ENCODE measurements at places on chromosomes 5 and 9. TPM values are rescaled to one million over a fixed set of nuclear protein-coding genes. Genes with fewer than 3 reads are reported as not detected.

GRCh38 chr5:17785774-17786173, 151.5 kb downstream of the TAF11L14 start:
- DNase-seq = no peak

DNA sequence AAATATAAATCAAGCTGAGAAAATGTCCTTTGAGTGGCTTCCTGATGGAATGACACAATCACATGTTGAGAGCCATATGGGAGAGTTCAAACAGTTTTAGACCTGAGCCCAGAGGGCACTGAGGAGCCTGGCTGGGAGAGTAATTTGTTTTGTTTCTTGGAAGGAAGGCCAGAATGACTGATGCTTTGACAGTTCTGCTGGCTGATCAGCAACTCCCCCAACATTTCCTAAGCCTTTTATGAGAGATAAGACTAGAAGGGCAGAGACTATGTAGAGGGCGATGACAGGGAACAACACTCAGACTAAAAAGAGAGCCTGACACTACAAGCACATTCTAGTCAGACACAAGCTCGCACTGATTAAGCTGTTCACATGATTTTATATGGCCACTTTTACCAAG, 169.2 kb downstream of the COX7C start:
- DNase-seq = no peak

GRCh38 chr9:121261107-121261460, 6.9 kb upstream of the GSN start:
- DNase-seq = peak; percentile 46

DNA sequence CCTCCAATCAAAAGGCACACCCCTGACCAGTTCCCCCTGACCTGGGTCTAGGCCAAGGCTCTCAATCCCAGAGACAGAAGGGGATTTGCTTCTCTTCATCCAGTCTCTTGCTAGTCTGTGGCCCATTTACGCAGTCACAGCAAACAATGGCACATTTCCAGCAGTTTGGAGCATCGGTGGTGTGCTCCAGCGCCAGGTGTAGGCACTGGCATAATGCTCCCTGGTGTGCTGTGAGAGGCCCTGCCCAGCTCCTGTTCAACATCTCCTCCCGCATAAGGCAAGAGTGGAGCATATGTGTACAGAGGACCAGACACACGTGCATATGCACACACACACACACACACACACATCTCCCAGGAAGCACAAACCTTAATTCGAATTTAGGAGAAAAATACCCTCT, 79.5 kb upstream of the ERCC6L2 start:
- no peak for DNase-seq

GRCh38 chr9:129863059-129863690, 27.9 kb downstream of the USP20 start:
- no peak for DNase-seq

DNA sequence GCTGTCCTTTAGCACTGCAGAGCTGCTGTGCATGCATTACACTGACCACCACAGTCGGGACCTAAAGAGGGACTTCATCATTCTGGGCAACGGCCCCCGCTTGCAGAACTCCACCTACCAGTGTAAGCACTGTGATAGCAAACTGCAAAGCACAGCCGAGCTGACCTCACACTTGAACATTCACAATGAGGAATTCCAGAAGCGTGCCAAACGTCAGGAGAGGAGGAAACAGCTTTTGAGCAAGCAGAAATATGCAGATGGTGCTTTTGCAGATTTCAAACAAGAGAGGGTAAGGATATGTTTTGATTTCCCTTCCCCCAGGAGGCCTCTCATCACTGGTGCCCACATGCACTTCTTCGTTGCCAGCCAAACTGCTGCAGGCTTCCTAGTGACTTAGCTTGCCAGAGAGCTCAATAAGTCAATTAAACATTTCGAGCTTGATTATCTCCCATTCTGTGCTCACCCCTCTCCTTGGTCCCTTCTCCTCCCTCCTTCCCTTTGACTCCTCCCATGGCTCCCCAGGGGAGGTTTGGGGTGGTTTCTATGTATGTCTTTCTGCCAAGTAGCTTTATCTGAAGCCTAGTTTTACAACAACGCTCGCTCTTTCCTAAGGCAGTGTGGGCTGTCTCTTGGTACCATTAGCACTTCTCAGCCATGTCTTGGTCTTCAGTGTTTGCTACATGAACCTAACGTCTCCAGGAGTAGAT, 66.7 kb downstream of the ZNF462 start:
- no peak for DNase-seq

- DNase-seq = no peak
Observed at GRCh38 chr5:82799361-82800077, 277.7 kb downstream of the TMEM167A start.

DNA sequence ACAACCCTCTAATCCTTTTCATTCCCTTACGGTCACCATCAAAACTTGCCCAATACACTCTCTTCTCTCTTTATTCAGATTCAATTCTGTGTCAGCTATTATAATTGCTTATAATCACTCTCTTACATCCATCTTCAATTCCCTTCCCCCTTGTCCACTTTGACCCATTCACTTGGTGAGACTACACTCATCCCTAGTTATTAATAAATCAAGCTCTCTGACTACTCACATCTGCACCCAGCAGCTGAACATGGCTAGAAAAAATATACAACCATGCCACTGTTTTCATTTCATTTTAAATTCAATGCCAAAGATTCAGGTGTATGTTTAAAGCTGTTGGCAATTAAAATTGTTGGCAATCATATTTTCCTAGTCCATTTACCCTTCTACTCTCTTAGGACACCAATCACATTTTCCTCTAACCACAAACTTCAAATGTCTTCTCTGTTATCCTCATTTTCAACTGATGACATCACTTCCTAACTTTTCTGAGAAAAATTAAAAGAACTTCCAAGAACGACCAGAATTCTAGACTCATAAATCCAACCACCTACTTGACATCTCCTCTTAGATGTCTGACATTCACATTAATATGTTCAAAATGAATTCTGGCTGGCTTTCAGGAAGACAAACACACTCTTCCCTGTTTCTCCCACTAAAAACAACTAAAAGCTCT, 5.5 kb downstream of the C5orf15 start:
- no peak for DNase-seq

GRCh38 chr9:131656356-131657036, 83.4 kb downstream of the RAPGEF1 start:
- no peak for DNase-seq

DNA sequence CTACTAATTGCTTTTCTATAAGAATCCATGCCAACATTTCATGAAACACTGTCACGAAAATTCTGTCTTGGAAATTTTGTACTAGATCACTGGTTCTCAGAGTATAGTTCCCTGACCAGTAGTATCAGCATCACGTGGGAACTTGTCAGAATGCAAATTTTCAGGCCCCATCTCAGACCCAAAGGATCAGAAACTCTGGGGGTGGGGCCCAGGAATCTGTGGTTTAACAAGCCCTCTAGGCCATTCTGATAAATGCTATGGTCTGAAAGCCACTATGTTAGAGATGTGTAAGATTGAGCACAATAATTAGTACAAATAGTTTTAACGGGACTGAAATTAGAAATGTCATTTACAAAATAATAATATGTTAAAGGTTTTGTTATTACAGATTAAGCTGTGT, 615.7 kb upstream of the ARRDC3 start:
- no peak for DNase-seq

DNA sequence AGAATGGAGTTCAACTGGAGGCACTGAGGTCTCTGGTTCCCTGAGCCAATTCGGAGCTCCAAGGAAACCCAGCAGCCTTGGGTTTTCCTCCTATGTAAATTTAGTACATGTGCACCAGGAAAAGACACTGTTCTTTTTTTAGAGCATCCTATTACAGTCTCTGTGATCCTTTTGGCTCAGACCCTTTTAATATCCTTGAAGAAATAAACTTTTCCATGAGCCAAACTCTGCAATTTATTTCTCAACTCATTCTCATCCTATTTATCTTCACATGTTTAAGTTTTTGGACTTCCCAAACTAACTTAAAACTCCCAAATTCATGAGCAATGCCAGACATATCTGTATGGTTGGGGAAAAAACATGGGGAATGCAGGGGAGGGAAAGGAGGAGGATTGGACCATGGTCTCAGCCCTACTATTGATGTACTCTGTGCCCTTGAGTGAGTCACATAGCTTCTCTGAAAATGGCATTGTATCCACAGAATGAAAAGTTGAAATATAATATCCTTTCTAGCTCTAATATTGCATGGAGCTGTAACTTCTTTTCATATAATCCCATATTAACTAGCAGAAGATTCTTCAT, 76.6 kb downstream of the PAPPA start:
- peak; percentile 7 for DNase-seq

DNA sequence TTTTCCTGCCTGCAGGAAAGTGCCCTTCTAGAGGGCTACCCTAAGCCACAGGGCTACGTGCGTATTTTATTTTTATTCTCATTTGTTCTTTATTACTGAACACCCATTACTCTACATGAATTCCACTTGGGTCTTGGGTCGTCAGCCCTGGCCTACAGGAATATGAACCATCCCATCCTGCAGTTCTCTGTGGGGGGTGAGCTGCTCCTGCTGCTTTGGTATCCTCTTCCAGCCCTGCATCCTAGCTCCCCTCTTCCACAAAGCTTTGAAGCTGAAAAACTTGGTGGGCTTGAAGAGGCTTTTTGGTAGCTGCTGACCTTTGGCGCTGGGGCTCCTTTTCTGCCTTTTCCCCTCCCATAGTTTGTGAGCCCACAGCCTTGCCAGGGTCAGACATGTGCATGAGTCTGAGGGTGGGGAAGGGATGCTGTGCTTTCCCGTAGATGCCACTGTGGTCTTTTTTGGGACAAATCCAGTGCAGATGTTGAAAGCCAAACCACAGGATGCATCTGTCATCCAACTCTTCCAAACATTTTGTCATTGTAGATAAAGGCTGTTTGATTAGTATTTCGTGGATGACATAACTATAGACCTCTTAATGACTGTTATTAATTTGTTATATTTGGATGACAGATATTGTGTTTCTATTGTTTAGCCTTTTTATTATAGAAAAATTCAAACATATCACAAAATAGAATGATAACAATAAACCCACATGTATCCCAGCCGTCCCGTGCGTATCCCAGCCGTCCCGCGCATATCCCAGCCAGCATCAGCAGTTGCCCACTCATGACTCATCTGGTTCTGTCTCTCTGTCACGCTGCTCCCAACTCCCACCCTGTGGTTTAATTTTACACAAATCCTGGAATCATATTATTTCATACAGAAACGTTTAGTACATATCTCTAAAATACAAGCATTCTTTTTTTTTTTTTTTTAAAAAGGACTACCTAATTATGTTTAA, 43.9 kb downstream of the SLC46A2 start:
- DNase-seq = no peak

- no peak for DNase-seq
Observed at GRCh38 chr9:4237748-4238511, 61.9 kb downstream of the GLIS3 start.

GRCh38 chr5:7823594-7823993, 27.3 kb downstream of the CFAP90 start:
- DNase-seq = no peak

GRCh38 chr5:38162625-38163024, 95.7 kb upstream of the EGFLAM start:
- no peak for DNase-seq

DNA sequence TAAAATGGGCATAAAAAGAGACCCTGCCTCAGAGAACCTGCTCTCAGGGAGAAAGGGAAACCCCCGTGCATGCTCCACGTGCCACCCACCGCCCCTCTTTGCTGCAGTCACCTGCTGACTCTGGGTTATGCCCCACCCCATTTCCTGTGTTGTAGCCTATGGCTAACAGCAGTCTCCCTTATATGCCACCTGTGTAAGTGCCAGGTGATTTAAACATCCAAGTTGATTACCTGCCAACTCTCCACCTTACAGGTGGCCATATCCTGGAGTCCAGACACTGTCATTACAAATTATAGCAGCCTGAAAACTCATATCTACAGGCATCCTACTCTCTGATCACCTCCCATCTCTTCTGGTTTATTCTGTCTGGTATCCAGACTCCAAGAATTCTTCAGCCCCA, 242.6 kb downstream of the HSPA4 start:
- DNase-seq = no peak

DNA sequence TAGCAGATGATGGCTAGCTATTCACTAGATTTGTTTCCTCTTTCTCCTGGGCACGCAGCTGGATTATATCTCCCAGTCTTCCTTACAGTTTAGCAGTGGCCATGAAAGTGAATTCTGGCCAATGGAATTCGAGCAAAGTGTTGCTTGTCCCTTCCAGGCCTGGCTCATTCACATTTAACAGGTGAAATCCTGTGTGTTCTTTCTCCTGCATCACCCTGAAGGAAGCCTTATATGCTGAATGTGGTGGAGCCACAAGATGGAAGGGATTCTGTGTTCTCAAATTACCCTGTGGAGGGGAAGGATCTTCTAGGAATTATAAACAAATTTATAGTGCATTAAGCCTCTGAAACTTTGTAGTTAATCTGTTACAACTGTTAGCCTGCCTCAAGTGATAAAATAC, 8.2 kb upstream of the ELOVL7 start:
- no peak for DNase-seq

GRCh38 chr9:137447722-137448601, 6.8 kb upstream of the ENTPD8 start:
- DNase-seq = no peak

DNA sequence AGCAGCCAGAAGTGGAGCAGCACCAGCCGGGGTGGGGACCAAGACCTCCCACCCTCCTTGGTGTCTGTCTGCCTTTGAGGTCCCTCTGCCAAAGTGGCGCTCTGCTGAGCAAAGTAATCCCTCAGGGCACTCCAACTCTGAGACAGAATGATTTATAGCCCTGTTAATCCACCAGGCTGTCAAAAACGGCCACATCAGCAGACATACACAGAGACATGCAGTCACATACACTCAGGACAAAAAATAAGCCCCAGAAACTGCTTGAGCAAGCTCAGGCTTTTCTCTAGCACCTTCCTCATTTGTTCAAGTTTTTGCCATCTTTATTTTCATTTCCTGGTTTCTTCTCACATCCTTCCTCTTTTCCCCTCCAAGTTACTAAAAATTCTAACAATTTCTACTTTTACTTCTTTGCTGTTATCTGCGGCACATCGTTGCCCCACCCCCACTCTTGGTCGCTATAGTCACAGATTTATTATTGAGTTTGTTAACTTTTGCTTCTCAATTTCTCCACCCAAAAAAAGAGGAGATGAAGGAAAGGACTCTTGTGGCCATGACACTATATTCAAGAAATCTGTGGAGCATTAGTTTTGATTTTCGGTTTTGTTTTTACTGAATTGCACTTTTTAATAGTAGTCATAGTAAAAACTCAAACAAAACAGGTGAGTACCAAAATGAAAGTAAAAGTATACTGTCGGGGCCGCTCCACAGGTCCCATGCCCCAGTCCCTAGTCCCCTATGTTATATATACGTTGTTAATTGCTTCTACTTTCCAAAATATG, 17.4 kb upstream of the ADRB2 start:
- no peak for DNase-seq

Gene WDR31
- polyA plus RNA-seq = 4.8 TPM

Gene PDLIM4
- polyA plus RNA-seq = 59.9 TPM

Gene PCDHB7
- polyA plus RNA-seq = 2.9 TPM

Gene RNF183
- polyA plus RNA-seq = not detected

Gene PCDHGA11
- not detected for polyA plus RNA-seq

Gene PTGES
- not detected for polyA plus RNA-seq

Gene FOXD4L3
- not detected for polyA plus RNA-seq
